EH (cell line): ENCODE measurements at places on chromosomes 4 and X.

DNA sequence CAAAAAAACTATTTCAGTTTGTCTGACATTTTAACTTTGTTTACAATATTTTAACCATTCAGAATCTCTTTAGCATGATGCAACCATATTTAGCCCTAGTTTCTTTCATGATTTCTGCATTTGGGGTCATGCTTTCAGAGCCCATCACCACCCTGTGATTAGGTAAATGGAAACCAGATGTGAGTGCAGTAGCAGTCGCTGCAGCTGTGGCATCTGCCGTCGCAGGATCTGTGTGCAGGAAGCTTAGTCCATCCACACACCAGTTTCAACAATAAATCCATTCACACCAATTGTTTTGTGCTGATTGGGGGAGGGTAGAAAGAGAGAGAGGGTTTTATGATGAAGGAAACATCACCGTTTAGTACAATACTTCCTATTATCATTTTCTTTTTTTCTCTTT is 130.5 kb downstream of the CPEB2 start:
- DNase-seq: no peak

GRCh38 chrX:135605906-135606305 is 85.4 kb downstream of the INTS6L start:
- DNase-seq: no peak

DNA sequence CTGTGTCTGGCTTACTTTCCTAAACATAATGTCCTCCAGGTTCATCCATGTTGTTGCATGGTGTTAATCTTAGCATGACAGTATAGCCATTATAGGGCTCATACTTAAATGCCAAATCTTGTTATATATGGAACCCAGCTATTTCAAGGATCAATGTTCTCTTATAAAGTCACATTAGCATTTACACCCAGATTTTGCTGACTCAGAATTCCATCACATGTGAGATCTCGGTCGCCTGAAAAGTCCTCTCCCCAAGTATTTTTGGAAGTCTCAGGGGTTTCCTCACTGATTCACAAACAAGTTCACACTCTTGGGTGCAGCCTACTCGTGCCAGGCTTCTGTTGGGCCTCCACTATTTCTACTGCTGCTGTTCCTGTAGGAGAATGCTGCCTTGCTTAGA is 19.9 kb upstream of the C4orf51 start:
- DNase-seq: no peak

- peak; percentile 59 for DNase-seq
These were observed 226.1 kb upstream of the ANXA3 start for GRCh38 chr4:78325271-78326157.

DNA sequence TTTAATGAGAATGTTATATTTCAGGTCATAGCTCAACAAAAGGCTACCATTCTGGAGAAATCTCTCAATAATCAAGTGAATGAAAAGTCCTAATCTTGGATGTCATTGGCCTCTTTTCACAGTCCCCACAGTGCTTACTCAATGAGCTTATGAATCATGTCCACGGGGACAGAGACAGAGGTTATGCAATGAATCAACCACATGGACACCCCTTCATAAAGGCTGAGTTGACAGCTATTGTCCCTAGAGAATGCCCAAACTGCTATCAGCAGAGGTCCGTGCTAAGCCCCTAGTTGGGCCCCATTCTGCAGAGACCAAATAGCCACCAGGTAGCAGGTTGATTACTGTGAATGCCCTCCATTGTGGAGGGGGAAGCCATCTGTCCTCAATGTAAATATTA is 158.1 kb downstream of the LHFPL1 start:
- no peak for DNase-seq

- DNase-seq: no peak
These were observed 28.1 kb upstream of the JAKMIP1 start for GRCh38 chr4:6228158-6229067.
